ENCODE measurements at places on chromosomes 16 and 17.

DNA sequence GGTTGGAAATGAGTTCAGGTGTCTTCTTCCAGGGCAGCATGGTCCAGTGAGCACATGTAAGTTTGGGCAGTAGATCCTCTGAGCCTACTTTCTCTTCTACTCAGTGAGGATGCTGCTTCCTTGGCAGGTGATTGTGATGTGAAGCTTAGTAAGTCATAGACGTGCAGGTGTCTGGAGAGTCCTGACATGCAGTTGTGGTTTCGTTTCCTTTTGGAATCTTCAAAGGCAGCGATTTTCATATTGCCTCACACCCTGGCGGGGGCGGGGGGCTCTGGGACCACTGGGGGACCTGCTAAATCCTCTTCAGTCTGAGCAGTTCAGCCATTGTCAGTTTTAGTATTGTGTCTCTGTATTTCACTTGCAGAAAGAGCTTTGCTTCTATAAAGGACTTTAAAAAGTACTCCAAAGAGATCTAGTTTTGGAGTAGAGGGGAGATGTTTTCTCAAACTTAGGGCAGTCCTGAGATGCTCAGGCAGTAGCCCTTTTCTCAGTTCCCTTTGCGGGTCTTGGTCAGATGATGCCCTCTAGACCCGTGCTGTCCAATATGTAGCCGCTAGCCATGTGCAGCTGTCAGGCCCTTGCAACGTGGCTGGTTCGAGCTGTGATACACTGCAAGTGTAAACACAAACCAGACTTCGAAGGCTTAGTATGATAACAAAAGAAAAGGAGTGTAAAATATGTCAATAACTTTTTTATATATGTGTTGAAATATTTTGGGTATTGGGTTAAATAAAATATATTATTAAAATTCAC, 4.0 kb upstream of the CDK5R1 start:
- DNase-seq, result no peak

DNA sequence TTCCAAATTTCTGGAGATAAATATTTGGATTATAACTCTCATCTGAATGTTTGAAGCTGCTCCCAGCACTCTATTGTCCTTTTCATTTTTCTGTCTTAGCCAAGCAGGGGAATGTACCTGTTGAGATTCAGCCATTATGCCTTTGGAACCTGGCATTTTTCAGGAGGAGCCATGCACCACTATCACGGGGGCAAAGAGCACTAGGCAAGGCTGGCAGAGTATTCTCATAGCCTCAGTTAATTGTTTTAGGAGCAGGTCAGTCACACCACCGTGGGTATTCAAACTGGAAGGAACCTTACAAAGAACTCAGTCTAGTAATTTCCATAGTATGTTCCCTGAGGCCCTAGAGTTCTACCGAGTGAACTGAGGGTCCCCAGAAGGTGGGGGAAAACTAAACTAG, 348.9 kb downstream of the TMEM114 start:
- DNase-seq, result no peak

DNA sequence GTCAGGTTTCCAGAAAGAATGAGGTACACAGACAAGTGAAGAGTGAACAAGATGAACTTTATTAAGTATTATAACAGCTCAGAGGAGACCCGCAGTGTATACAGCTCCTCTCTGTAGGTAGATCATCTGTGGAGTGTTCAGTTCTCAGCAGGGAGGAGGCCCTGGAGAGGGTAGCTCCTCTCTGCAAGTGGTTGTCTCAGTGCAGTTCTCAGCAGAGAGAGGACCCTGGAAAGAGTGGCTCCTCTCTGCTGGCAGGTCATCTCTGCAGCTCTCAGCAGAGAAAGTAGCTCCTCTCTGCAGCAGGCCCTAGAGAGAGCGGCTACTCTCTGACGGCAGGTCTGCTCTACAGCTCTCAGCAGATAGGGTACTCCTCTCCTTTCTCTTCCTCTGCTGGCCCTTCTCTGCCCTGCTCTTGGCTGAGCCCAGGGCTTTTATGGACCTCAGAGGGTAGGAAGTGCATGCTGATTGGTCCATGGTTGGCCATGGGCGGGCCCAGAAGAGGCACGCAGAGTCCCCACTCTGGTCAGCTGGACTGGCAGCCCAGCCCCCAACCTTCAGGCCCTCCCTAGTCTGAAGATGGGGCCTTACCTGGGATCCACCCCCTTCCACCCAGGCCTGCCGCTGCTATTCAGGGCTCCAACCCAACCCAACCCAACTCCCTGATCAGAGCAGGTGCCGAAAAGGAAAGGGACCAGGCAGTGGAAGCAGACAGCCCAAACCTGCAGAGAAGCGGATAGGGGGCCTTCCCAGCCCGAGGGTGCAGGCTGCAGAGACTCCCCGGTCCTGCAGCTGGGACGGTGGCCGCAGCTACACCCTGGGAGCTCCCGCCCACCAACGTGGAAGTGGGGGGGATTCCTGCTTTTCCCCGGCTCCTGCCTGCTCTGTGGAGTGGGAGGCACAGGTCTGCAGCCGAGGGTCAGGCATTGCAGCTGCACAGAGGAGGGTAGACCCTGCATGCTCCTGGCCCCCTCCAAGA, 18.5 kb upstream of the DNAJA2 start:
- no peak for DNase-seq

GRCh38 chr17:7064261-7064660, 15.8 kb downstream of the CLEC10A start:
- no peak for DNase-seq

DNA sequence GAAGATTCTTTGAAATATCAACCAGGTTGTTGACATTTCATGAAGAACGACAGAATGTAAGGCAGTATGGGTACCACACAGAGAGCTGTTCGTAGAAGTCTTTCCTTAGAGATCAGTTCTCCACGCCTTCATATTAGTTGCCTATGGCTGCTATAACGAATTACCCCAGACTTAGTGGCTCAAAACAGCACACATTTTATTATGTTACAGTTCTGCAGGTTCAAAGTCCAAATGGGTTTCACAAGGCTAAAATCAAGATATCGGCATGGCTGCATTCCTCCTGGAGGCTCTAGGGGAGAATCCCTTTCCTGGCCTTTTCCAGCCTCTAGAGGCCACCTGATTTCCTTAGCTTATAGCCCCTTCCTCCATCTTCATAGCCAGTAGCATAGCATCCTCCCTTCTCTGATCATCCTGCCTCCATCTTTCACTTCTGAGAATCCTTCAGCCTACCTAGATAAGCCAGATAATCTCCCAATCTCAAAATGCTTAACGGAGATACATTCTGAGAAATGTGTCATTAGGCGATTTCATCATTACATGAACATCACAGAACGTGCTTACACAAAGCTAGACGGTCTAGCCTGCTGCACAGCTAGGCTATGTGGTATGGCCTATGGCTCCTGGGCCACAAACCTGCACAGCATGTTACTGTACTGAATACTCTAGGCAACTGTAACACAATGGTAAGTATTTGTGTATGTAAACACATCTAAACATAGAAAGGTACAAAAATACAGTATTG, 26.0 kb downstream of the ERCC4 start:
- no peak for DNase-seq

GRCh38 chr17:30225112-30225511, 10.4 kb downstream of the SLC6A4 start:
- DNase-seq, result no peak

DNA sequence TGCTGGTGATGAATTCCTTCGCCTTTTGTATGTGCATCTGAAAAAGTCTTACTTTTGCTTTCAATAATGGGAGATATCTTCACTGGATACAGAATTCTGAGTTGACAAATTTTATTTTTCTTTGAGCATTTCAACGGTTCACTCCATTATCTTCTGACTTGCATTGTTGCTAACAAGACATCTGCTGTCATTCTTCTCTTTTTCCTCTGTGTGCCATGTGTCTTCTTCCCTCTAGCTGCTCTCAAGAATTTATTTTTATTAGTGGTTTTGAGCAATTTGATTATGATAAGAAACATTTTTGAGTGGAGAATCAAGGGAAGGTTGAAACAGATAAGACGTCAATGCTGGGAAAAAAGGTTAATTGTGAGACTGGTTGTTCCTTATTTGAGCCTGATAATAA, 471.8 kb downstream of the CDH13 start:
- DNase-seq, result no peak

- DNase-seq, result peak; percentile 65
These were observed 33.2 kb upstream of the PLCG2 start for GRCh38 chr16:81745704-81746558.

GRCh38 chr16:84937196-84938005, 73.9 kb downstream of the ZDHHC7 start:
- no peak for DNase-seq

DNA sequence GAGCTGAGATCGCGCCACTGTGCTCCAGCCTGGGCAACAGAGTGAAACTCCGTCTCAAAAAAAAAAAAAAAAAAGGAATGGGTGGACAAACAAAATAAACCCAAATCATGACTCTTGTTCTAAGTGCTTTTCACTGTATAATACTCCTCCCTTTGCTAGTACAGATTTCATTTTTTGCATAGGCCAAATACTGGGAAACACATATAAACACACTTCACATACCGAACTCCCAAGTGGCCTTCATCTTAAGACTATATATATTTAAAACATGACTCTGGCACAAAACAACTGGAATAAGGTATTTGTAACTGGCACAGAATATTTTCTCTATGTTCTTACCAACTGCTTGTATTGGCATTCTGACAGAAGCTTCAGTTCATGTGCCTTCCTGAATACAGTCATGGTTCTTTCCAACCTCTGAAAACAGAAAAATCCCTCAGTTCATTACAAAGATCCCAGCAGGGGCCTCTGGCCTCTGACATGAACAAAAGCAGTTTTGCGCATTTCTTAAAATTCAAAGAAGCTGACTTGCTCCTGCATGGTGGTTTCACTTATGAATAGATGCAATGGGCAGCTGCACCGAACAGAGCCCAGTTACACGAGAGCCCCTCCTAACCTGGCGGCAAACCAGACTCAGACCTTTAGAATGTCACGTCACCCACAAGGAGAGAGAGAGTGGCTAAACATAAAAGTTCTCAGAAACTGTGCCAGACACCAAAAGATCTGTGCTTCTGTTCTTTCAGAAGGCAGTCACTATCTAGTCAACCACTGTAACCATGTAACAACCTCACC, 19.1 kb upstream of the COPRS start:
- no peak for DNase-seq

- no peak for DNase-seq
These were observed 16.0 kb downstream of the MPRIP start for GRCh38 chr17:17058304-17058703.

DNA sequence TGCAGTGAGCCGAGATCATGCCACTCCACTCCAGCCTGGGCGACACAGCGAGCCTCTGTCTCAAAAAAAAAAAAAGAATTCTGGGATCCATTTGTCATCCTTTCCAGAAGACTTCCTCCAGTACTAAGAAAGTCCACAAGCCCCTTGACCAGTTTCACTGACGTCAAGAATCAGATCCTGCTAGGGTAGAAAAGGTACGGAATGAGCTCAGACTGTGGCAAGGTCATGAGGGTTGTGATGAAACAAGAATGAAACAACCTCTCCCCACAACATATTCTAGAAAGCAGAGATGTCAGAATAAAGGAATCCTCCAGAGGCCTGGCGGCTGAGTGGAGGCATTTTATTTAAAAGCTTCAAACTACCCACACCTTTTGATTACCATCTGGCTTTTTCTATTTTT, 29.9 kb downstream of the TRAF4 start:
- no peak for DNase-seq

GRCh38 chr17:52047086-52047485, 111.4 kb downstream of the CA10 start:
- DNase-seq, result no peak

GRCh38 chr16:86597880-86598606, 19.7 kb downstream of the FOXL1 start:
- no peak for DNase-seq

GRCh38 chr17:51144266-51145022, 8.9 kb upstream of the NME1 start:
- DNase-seq, result no peak

GRCh38 chr17:78497115-78497540, 80.1 kb downstream of the DNAH17 start:
- DNase-seq, result peak; percentile 31

DNA sequence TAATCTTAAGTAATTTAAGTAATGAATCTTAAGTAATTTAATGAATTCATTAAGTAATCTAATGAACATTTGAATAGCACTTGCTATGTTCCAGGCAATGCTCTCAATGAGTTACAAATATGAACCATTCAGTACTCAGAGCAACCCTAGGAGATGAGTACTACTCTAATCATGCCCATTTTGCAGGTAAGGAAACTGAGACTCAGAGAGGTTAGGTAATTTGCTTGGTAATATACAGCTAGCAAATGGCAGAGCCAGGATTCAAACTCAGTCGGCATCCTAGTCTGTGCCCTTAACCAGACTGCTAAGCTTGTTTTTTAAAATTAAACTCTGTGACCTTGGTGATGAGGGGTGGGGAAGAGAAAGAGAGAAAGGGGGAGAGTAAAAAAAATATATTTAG, 25.6 kb downstream of the ACSM1 start:
- no peak for DNase-seq

- no peak for DNase-seq
These were observed 162.0 kb downstream of the AATF start for GRCh38 chr17:37110746-37111145.

DNA sequence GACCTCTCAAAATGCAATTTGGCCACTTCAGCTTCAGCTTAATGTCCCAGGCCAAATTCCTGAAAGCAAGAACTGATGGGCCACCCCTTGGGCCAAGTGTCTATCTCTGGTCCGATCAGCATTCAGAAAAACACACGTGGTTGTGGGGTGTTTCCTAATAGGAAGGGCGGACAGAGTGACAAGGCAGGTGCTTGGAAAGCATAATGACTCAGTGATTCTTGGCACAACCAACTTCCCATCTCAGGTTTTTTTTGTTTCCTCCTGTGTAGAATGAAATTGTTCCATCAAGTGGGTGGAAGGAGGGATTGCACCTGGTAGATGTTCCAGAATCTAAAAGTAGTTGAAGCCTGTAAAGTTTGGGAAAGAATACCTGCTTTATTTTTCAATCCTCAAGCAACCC, 155.6 kb downstream of the HS3ST2 start:
- no peak for DNase-seq

- no peak for DNase-seq
These were observed 316.6 kb downstream of the CDH13 start for GRCh38 chr16:82943371-82943770.

DNA sequence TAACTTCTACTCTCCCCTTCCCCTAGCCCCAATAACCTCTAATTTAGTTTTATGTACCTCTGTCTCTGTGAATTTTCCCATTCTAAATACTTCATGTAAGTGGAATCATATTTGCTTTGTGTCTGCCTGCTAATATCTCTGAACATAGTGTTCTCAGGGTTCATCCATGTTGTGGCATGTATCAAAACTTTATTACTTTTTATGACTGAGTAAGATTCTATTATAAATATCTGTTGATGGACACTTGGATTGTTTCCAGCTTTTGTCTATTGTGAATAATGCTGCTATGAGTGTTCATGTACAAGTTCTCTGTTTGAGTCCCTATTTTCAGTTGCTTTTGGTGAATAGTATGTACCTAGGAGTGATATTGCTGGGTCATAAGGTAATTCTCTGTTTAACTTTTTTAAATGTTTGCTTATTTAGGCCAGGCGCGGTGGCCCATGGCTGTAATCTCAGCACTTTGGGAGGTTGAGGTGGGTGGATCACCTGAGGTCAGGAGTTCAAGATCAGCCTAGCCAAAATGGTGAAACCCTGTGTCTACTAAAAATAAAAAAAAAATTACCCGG, 92.8 kb downstream of the CHD9 start:
- no peak for DNase-seq

GRCh38 chr17:81476635-81477034, 36.0 kb downstream of the ACTG1 start:
- DNase-seq, result no peak

Measured in effector CD4-positive, alpha-beta T cell (primary cell).